Renal cortical epithelial cell (primary cell): ENCODE measurements at places on chromosomes 6 and 20. TPM values are rescaled to one million over a fixed set of nuclear protein-coding genes. Genes with fewer than 3 reads are reported as not detected.

DNA sequence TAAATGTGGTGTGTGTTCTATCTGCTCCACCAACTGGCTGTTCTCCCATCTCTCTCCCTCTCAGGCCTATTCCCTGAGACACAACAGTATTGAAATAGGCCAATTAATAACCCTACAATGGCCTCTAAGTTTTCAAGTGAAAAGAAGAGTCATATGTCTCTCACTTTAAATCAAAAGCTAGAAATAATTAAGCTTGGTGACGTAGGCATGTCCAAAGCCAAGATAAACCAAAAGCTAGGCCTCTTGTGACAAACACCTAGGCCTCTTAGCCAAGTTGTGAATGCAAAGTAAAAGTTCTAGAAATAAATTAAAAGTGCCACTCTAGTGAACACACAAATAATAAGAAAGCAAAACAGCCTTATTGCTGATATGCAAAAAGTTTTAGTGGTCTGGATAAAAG is 29.9 kb downstream of the MTCL3 start:
- no peak for DNase-seq

Gene ZNF165
- total RNA-seq: 2.4 and 3.5 TPM in 2 replicates

DNA sequence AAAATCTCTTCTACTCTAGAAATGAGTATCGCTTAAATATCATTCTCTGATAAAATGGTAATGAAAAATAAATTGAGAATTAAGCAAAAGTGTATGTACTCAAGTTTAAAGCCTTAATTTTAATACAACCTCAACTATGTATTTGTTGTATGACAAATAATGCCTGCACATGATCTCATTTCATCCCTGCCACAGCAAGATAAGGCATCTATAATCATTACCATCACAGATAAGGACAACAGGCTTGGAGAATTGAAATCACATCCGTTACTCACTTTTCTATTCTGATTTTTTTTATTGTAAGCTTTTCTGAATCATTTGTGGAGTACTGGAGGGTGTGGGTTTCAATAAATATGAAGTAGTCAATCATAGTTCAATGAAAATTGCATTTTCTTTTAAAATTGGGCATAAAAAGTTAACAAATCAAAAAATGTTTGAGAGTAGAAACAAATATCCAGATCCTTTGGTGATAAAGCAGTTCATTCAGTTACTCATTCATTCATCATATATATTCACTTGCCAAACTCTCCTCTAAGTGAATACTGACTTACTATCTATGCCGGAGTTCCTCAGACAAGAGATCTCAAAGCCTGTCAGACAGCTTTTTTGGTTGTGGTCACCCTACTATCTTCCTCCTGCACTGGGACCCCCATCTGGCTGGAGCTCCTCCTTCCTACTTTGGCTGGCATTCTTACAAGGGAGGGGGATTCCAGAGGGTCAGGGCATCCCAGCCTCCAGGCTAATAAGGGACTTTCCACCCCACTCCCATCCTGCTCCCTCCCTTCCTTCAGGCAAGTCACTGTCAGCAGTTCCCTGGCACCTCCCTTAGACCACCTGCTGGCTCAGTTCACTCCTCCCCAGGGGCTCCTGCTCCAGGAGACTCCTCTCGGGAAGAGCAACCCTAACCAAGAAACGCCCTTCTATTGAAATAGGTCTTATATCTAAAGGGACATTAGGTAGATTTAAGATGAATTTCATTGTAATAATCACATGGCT is 118.6 kb downstream of the OGFRL1 start:
- DNase-seq: peak; percentile 80

DNA sequence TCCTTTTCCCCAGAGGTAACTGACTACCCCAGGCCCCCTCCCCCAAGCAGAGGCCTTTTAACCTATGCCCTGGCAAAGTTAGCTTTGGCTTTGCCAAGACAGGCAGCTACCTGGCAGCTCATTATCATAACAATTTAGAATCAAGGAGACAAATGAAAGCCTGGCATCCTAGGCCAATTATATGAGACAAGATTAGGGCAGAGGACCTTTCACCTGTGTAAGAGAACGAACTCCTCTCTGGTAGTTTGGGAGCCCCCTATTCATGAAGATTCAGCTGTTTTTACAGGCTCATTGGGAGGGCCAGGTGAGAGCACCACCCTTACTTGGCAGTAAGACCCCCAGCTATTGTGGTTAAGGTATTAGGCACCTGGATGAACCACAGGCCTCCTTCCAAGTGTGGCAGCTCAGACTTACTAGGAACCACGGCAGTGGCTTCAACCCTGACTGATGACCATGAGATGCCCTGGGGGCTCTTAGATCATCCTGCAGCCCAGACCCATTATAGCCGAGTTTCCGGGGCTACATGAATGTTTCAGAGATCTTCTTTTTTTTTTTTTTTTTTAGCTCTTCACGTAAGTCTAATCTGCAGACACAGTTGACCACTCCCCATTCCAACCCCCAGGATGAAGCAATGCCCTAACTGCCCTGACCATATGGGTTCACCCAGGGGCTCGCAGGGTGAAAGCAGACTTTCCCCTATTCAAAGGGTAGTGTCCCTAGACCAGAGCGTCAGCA is 56.2 kb downstream of the RAB44 start:
- no peak for DNase-seq

DNA sequence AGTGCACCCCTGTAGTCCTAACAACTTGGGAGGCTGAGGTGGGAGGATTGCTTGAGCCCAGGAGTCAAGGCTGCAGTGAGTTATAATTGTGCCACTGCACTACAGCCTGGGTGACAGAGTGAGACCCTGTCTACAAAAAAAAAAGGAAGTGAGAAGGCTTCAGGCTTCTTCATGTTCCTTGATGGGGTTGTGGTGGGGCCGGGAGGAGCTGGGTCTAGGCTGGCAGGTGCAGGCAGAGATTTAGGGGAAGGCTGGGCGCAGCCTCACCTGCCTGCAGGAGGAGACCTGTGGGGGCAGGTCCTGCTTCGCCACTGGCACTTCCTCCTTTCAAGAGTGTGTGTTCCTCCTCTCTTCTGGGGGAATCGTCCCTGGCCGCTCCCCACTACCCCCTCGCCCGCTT is 63.9 kb downstream of the CHMP4B start:
- DNase-seq: no peak

- no peak for DNase-seq
These were observed 75.6 kb downstream of the SLC24A3 start for GRCh38 chr20:19288061-19288460.

Gene ESF1
- total RNA-seq: 6.6 and 18.3 TPM in 2 replicates

- DNase-seq: no peak
These were observed 13.6 kb upstream of the SASH1 start for GRCh38 chr6:148328876-148329555.

Gene HAO1
- total RNA-seq: 0.05 TPM in 1 of 2 replicates, not detected in the other
